ENCODE measurements at places on chromosomes 6 and 20.

DNA sequence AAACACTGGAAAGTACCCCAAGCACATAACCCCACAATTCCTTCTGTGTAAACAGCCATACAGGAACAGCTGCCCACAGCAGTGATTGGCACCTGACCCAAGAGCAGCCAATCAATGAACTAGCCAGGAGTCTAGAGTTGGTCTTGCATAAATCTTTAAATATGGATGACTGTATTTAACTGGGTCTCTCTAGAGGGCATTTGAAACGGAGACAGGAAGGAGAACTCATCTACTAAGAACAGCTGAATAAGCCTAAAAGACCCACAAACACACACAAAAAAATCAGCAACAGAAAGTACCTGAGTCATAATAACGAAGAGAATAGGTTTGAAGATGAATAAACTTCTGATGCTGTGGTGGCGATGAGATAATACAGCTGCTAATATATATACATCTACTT is 49.0 kb upstream of the ASF1A start:
- DNase-seq = no peak

- DNase-seq = no peak
Observed at GRCh38 chr6:33878562-33878961, 74.8 kb upstream of the MLN start.

GRCh38 chr20:47594157-47594556 is 92.5 kb downstream of the NCOA3 start:
- DNase-seq = no peak

DNA sequence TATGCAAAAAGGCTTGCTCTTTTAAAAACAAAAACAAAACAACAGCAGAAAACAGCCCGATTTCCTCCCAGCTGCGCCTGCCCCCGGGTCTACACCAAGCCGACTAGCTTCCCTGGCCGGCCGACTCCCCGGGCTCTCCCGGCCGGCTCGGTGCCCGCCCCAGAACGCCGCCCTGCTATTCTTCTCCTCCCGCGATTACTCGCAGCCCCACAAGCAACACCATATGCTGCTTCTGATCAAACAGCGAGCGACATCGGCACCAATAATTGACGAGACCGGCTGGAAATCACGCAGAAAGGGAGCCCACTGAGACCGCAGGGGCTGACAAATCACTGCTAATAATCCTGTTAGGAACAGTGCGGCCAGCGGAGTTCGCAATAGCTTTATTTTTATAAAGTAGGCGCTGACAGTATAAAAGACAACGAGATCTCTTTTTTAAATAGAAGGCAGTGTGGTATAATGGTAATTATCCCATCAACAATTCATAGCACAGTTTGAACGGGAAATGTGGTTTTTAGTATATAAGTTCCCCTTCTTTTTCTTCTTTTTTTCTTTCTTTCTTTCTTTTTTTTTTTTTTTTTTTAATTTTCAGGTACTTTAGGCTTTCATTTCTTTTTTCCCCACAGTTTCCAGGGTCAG is 3.3 kb downstream of the SIM1 start:
- no peak for DNase-seq

- DNase-seq = no peak
Observed at GRCh38 chr6:34239893-34240292, 3.2 kb downstream of the HMGA1 start.

DNA sequence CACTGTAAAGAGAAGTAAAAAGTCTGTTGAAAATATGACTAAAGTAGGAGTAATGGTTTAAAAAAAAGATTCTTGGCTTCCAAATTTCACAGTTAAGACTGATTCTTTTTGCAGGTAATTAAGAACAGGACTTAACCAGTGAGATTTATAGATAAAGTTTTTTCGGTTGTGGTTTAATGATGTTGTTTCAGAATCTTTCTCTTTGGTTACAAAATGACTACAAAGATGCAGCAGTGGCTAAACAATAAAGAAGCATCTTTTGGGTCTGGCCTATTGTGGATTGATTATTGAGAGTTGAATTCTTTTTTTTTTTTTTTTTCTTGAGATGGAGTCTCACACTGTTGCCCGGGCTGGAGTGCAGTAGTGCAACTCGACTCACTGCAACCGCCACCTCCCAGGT is 109.7 kb downstream of the AKAP7 start:
- no peak for DNase-seq

- DNase-seq = no peak
Observed at GRCh38 chr6:79076160-79076559, 1.9 kb downstream of the PHIP start.

DNA sequence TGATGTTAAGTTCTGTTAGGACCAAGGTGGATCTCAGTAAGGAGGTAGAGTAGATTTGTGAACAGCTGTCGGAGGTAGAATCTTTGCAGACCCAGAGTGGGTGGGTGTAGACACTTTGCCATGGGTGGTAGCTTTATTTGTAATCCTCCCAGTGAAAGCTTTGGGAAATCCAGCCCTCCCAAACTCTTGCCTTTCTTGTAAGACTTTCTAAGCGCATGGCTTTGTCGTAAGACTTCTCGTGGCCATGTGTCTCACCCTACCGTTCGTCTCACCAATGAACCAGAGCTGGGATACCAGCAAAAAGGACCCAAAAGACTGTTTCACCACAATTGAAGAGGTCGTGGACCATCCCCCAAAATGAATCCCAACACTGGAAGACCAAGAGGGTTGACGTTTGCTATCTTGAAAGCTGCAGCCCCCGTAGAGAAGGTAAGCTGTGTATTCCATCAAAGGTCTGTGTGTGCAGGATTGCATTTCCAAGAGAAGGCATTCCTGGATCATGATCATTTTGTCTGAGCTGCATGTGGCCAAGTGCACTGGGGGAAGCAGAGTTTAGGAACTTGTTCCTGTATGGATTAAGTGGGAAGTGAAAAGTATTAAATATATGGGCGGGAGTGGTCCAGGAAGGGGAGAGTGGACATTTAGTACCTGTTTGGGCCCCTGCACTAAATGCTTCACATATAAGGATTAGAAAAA is 5.8 kb upstream of the TMEM14A start:
- DNase-seq = no peak

DNA sequence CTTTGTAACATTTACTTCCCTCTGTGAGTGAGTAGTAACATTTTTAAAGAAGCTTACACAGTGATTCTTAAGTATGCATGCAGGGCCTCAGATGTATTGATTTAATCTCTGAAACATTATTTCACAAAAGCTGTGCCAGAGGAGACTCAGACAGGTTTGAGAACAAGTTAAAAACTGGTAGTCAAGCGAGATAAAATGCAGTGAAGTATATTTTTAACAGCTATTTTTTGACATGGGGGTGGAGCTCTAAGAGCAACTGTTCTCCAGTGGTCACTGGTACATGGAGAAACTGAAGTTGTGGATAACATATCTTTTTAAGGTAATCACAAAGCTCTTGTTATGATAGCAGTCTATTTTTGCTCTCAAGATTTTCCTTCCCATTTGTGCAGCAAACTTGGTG is 20.4 kb downstream of the DSTN start:
- no peak for DNase-seq

DNA sequence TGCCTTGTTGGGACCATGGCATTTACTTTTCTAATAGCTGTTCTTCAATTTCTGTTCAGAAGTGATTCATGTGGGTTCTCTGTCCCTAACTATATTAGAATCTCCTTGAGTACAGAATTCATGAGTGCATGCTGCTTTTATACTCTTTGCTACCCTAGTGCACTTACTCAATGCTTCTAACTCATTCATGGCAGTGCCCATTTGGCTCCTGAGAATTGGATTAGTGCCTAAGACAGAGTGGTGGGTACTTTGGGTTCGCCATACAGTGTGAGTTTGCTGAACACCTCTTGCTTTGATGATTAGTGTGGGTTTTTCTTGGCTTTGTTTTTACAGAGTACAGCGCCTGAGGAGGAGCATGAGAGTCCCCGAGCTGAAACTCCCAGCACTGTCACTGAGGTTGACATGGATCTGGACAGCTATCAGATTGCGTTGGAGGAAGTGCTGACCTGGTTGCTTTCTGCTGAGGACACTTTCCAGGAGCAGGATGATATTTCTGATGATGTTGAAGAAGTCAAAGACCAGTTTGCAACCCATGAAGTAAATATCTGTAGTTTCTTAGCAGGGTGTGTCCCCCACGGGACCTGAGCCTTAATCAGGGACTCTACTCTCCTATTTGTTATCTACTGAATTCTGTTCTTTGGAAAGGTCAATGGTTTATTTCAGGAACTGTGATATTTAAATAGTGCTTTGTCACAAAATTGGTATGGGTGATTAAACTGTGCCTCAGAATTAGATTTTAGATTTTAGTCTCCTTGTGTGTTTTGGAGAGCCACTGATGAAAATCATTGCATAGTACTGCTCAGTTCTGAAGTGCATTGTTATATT is 150.7 kb downstream of the UTRN start:
- DNase-seq = no peak

GRCh38 chr20:48697845-48698491 is 129.8 kb downstream of the PREX1 start:
- DNase-seq = no peak

- DNase-seq = no peak
Observed at GRCh38 chr20:42134265-42135098, 516.3 kb upstream of the CHD6 start.

DNA sequence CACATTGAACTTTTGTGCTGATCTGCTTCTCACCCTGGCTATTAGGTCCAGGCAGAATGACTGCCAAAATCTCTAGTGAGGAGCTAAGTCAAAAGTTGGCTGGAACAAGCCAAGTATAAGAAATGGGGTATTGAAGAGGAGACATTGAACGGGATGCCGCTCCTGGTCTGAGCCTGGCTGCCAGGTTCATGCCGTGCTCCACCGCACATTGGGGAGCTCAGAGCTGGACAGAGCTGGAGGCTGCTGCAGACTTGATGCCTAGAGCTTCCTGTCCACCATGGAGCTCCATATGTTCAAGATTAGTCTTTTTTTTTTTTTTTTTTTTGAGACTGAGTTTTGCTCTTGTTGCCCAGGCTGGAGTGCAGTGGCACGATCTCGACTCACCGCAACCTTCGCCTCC is 4.1 kb upstream of the IFT52 start:
- DNase-seq = no peak

DNA sequence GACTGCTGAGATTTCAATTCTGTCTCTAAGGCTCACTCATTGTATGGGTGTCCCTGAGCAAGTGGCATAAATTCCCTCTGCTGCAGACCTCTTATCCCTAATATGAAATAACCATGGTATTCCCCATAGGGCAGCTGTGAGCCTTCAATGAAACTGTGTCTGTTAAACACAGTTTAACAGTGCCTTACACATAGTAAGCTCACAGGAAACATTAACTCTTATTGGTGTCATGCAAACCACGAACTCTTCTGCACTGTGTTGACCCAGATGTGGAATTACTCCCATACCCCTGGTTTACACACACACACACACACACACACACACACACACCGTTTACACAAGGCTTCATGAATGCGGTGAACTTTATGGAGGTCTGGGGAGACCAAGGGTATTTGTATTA is 23.2 kb downstream of the DAAM2 start:
- no peak for DNase-seq

- no peak for DNase-seq
Observed at GRCh38 chr20:21508230-21509078, 5.4 kb downstream of the NKX2-2 start.

DNA sequence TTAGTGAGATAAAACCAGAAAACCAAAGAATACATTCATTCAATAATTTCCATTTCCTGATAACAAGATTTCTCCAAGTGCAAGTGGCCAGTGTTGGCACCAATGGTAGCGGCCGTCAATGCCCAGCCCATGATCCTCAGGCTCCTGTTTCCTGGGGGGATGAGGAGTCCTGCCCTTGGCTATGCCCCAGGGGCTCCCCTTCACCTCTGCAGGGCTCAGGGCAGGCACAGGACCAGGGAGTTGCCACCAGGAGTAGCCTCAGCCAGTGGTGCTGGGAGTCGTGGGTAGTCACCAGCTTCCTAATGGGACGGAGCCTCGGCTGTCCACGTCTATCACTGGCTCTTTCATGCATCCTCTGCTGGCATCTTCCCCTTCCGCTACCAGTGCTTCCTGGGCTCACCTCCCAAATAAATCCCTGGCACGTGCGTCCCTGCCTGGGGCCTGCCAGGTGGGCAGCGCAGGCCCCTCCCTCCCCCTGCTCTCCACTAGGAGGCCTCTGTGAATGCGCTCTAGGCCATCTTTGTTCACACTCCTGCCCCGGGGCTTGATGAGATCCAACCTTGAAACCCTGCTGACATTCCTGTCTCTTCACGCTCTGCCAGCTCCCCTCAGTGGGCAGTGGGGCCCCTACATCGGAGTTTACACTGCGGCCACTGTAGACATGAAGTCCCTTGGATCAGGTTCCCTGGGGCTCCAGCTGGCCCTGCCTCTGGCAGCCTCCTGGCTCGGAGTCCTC is 215.7 kb downstream of the SYNDIG1 start:
- no peak for DNase-seq

- no peak for DNase-seq
Observed at GRCh38 chr20:7285918-7286556, 518.6 kb downstream of the BMP2 start.

GRCh38 chr6:106829451-106829850 is 145.1 kb downstream of the CD24 start:
- DNase-seq = no peak

DNA sequence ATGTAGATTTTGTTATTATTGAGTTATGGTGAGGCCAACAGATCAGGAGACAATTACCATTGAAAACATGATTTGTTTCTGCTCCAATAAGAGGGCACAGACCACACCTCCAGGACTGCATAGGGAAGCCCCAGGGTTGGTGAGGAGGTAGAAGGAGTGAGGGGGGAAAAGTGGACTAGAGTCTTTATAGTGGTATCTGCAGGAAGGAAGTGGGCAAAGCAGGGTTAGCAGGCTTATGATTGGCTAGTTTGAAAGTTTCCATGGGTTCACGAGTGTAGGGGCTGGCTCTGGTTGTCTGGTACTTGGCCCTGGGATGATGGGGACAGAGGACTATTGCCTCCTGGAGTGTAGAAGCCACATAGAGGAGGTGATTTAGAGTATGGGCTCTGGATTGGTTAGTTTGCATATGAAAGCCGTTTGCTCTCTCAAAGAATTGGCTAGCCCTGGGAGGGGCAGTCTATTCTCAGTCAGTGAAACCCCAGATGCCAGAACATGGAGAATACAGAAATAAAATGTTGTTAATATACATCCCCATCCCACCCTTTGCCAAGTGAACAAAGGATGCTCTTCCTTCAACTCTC is 156.6 kb downstream of the KLHL32 start:
- no peak for DNase-seq

DNA sequence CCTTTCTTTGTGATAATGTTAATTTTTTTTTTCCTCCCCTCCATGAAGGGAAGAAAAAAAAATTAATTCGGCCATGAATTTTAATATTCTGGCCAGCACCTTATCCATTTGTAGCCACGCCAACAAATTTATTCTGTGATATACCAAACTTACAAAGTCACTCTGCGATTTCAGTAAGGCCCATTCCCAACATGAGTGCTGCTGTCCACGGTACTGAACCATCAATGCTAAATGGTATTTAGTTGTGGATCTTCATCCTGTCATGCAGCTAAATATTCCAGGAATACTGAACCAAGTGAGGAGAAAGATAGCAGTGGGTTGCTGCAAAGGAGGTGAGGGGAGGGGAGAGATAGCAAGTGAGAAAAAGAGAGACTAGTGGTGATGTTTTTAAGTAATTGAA is 19.5 kb upstream of the RSPH4A start:
- no peak for DNase-seq

DNA sequence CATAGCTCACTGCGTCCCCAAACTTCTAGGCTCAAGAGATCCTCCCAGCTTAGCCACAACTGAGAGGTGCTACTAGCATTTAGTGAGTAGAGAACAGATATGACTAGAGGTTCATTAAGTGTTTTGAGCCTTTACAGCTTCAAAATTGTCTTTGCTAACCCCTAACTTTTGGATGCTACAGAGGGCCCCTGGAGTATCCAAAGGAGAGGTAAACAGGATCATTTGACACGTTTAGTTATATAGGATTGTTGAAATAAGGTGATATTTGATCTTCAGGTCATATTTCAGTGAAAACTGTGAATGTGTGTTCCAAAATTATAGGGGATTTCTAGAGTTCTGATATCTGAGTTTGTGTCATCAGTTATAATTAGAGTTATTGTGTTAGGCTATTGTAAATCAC is 19.2 kb upstream of the HFE start:
- DNase-seq = no peak

All from activated naive CD4-positive, alpha-beta T cell treated with anti-CD3 and anti-CD28 coated beads, Interleukin-2, amount 50 U/mL, for 72 hours (primary cell).